Occipital lobe (tissue), 3 donors: ENCODE measurements at places on chromosomes 3 and 15. TPM values are rescaled to one million over a fixed set of nuclear protein-coding genes. Genes with fewer than 3 reads are reported as not detected.

The ARRDC4 gene
- 55.1 TPM for total RNA-seq

The NR2F2 gene
- 4.1 TPM for total RNA-seq

The PLA2G4F gene
- total RNA-seq: not detected

The ITGA11 gene
- total RNA-seq: 0.62 TPM

The CFAP92 gene
- 2.2 TPM for total RNA-seq

The ZIC4 gene
- 1.2 TPM for total RNA-seq

The PCSK6 gene
- 15.4 TPM for total RNA-seq

The GAP43 gene
- 148 TPM for total RNA-seq

The RLBP1 gene
- total RNA-seq: 2.3 TPM

The UROC1 gene
- not detected for total RNA-seq

The MFSD1 gene
- total RNA-seq: 49.3 TPM

The ENTPD3 gene
- 1.6 TPM for total RNA-seq

- DNase-seq: no peak
Observed at GRCh38 chr3:38059148-38059547, 20.1 kb downstream of the DLEC1 start.

GRCh38 chr3:134904241-134904771 lies 109.2 kb downstream of the EPHB1 start:
- no peak for DNase-seq

- DNase-seq: no peak
Observed at GRCh38 chr3:18740631-18741583, 315.8 kb upstream of the SATB1 start.

- DNase-seq: no peak
Observed at GRCh38 chr3:171178714-171179113, 152.2 kb upstream of the SLC2A2 start.

DNA sequence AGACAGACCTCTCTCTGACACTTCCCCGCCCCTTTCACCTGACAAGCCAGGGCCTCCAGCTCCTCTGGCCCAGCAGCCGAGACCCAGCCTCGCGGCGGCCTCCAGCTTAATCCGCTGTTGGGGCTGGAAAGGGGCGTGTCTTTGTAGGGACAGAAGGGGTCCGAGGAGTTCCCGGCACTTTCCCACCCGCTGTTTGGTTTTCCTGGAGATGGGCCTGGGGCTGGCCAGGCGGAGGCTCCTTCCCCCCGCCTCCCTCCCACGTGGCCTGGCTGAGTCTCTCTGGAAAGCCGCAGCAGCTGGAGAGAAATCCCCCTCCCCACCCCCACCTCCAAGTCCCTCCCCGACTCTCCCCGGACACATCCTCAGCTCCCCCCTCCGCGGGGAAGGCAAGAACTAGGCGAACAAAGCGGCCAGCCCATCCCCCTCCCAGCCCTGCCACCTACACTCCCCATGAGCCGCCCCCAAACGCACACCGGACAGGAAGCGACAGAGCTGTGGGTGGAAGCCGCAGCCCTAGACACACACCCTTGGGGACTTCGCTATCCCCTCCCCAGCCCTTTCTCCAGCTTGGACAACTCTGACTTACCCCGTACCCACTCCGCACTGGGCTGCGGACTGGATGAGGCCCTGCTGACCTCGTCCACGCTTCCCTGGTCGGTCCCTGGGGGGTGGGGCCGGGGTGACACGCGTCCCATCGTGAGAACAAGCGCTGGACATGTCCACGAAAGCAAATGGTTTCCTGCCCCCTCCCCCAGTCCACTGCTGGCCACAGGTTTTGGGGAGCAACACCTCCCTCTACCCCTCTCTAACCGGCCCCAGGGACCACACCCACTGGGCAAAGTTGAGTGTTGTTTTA lies 1.2 kb downstream of the IGDCC4 start:
- DNase-seq: no peak

DNA sequence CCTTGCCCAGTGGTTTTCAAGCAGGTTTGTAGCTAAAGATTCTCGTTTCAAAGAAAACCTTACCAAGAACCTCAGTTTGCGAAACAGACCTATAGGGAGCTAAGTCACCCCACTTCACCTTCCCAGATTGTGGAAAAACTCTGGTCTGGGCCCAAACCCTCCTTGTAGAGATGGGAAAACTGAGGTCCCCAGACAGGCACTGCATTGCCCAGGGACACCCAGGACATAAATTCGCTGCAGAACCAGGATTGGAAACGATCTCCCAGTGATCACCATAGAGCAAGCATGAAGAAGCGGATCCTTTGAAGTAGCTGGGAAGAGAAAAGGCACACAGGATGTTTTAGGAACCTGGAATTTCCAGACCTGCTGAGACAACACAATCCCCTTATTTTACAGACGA lies 85.6 kb upstream of the PIAS1 start:
- DNase-seq: no peak

DNA sequence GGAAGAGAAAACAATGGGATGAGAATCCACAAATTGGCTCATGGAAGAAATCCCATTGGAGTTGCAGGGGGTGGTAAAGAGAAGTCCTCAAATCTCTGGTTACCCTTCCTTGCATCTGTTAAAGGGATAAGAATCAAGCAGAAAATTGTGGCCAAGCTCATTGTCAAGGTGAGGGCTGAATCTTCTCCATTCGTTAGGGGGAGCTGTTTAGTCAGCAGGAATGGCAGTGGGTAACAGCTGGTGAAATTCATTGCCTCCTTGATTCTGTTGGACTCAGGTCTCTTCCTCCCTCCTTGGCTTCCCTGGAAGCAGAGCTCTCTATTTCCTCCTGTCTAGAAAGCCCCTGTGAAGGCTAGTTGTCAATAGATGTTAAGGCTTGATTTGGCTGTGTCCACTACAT lies 343.1 kb upstream of the SEMA6D start:
- no peak for DNase-seq

GRCh38 chr15:43214169-43214568 lies 6.6 kb downstream of the EPB42 start:
- no peak for DNase-seq

- DNase-seq: no peak
Observed at GRCh38 chr3:37704064-37704463, 157.6 kb upstream of the CTDSPL start.

DNA sequence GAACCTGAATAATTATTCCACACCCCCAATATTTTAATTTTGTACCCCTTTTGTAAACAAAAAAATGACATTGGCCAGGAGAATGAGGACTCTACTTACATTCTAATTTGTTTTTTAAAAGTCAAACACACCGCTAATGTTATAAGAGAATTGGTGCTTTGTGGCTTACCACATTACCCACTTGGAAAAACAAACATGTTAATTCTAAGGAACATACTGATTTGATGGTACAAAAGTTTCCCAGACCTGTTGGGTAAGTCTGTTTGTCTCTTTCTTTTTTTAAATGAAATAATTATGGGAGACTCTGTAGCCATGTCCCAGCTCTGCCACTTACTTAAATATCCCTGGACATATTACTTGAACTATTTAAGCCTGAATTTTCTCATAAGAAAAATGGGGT lies 352.5 kb upstream of the C2CD4B start:
- DNase-seq: no peak

GRCh38 chr15:48596841-48597240 lies 48.7 kb downstream of the FBN1 start:
- DNase-seq: no peak

DNA sequence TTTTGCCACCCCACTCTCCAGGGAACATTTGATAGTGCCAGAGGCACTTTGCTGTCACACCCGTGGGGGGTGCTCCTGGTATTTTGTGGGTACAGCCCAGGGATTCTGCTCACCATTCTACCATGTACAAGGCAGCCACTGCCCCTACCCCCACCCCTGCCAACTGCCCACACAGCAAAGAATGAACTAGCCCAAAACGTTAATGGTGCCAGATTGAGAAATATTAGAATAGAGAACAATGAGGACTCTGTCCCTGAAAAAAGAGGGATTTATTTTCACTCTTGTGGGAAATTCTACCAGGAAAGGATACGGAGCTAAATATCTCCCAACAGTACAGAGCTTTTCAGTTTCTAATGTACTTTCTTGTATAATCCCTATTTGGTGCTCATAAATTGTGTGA lies 154.5 kb upstream of the SUCLG2 start:
- no peak for DNase-seq

- DNase-seq: no peak
Observed at GRCh38 chr3:129336093-129336706, 57.5 kb downstream of the HMCES start.

- DNase-seq: no peak
Observed at GRCh38 chr3:27194861-27195483, 174.2 kb downstream of the NEK10 start.

DNA sequence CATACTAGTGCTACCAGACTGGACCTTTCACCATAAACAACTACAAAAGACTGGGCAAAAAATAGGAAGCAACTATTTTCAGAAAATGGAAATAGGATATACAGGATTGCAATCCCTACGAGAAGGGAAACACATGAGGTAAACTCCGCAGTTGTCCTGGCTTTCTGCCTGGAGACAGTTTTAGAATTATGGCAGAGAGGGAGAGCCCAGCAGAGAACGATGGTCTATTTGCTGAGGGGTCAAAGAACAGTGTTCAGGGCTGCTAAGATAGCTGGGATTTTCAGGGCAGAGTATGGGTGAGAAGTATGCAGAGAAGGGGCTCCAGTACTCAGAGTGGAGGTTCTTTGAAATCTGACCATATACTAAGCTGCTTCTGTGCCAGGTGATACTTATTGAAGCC lies 163.4 kb downstream of the CHDH start:
- no peak for DNase-seq

DNA sequence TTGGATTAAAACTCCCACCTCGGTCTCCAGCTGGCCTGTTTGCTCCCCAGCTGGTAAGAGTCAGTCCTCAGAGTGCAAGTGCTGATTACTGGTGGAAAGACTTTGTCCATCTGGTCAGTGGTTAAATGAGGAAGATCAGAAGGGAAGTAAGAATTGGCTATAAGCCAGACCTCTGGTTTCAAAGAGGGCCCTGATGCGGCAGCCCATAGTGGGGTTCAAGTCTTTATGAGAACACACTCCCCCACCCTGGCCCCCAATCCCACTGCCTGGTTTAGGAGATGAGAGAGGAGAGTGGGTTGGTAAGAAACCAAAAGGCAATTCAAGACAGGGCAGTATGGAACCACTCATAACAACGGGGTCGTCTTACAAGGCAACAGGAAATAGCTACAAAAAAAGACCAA lies 65.0 kb downstream of the FRMD4B start:
- DNase-seq: no peak

GRCh38 chr3:81823882-81824395 lies 62.5 kb upstream of the GBE1 start:
- DNase-seq: no peak

DNA sequence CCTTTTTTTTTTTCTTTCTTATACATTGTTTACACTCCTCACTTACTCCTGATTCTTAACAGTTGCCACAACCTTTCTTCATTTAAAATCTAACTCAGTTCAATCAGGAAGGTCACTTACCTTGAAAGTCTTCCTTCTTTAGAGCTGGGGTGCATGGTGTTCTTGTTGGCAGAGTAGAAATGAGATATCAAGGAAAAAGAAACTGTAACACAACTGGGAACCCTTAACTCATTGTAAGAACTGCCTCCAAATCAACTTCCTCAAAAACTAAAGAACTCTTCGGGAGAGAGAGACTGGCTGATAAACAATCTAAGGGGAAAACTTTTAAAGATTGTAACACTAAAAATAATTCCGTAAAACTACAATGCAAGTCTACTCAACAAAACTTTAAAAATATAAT lies 1.4 kb upstream of the APPL1 start:
- no peak for DNase-seq

- no peak for DNase-seq
Observed at GRCh38 chr3:142694225-142694624, 29.6 kb upstream of the TRPC1 start.

DNA sequence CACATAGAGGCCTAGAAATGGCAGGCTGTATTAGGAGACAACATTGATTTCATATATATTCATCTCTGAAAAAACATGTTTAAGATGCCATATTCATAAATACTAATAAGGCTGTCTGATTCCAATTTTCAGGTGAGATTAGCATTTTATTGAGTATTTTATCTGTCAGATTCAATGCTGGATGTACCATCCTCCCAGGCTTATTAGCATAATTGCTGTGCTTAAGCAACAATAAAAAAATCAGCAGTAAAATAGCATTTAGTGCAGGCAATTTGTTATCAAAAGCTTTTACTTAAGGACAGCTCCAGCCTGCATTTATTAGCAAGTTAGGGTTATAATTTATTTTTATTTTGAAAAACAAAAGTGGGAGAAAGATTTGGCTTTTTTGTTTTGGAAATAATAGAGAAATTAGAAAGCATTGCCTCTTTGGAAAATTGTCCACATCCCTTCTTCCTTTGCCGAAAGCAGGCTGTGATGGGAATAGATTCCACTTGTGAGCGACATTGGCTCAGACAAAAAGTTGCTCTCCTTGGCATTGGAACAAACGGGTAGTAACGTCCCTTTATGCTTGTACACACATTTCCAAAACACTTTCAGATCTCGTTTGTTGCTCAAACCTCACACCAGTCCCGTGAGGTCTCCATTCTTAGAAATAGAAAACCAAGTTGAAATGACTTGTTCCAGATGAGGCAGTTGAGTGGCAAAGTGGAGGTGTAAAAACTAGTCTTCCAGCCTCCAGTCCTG lies 134.0 kb downstream of the LPP start:
- no peak for DNase-seq

- no peak for DNase-seq
Observed at GRCh38 chr15:80331886-80332406, 72.2 kb upstream of the ARNT2 start.
